ENCODE measurements at places on chromosomes 5 and 9. TPM values are rescaled to one million over a fixed set of nuclear protein-coding genes. Genes with fewer than 3 reads are reported as not detected.

Gene FOXD4L3
- total RNA-seq, result not detected

Gene NR4A3
- total RNA-seq, result 3.6 TPM

Gene PKD2L2
- total RNA-seq, result not detected

Gene NINJ1
- 26.9 TPM for total RNA-seq

Gene BAAT
- 8.9 TPM for total RNA-seq

Gene UBE2QL1
- total RNA-seq, result 0.34 TPM

Gene FOXD1
- total RNA-seq, result 13.5 TPM

Gene IFNB1
- total RNA-seq, result 3.2 TPM

Gene RXRA
- 33.4 TPM for total RNA-seq

Gene PCDHB7
- 1.0 TPM for total RNA-seq

Gene NME5
- 2.9 TPM for total RNA-seq

Gene GRXCR2
- not detected for total RNA-seq

Gene EIF4E1B
- total RNA-seq, result not detected

Gene PCDH1
- 9.1 TPM for total RNA-seq

Gene GOLPH3
- 124 TPM for total RNA-seq

Gene MARVELD2
- 10.6 TPM for total RNA-seq

Gene GRK6
- 19.7 TPM for total RNA-seq

Gene AIF1L
- 20.2 TPM for total RNA-seq

Gene GRIA1
- total RNA-seq, result 4.2 TPM

Gene IL17B
- 0.60 TPM for total RNA-seq

Gene UQCRQ
- total RNA-seq, result 409 TPM

Gene AFAP1L1
- total RNA-seq, result 8.3 TPM

Gene SPINK13
- not detected for total RNA-seq

Gene IFNE
- total RNA-seq, result 0.57 TPM

Gene CTNND2
- total RNA-seq, result 4.5 TPM

Gene CTSV
- total RNA-seq, result 36.3 TPM

Gene SH3TC2
- total RNA-seq, result 2.6 TPM

Gene CCL28
- total RNA-seq, result 0.16 TPM

Gene SMIM27
- 9.4 TPM for total RNA-seq

Gene IFNK
- not detected for total RNA-seq

Gene IFNA2
- not detected for total RNA-seq

Gene GFI1B
- total RNA-seq, result not detected

Gene STARD4
- total RNA-seq, result 68.5 TPM

Gene TAF11L10
- not detected for total RNA-seq

Gene BTNL3
- total RNA-seq, result not detected

Gene PHF24
- total RNA-seq, result 0.16 TPM

Gene SYK
- total RNA-seq, result 0.41 TPM

Gene LCN1
- total RNA-seq, result not detected

Gene TRAF2
- 14.4 TPM for total RNA-seq

Gene MYMK
- not detected for total RNA-seq

Gene F2RL2
- total RNA-seq, result 26.0 TPM

Gene GTF2H2
- total RNA-seq, result 24.2 TPM

Gene BARHL1
- total RNA-seq, result not detected
